H1 (cell line): ENCODE measurements at places on chromosomes 3 and 15. TPM values are rescaled to one million over a fixed set of nuclear protein-coding genes. Genes with fewer than 3 reads are reported as not detected.

GRCh38 chr3:193452338-193452737 lies 73.8 kb upstream of the ATP13A5 start:
- no peak for DNase-seq

DNA sequence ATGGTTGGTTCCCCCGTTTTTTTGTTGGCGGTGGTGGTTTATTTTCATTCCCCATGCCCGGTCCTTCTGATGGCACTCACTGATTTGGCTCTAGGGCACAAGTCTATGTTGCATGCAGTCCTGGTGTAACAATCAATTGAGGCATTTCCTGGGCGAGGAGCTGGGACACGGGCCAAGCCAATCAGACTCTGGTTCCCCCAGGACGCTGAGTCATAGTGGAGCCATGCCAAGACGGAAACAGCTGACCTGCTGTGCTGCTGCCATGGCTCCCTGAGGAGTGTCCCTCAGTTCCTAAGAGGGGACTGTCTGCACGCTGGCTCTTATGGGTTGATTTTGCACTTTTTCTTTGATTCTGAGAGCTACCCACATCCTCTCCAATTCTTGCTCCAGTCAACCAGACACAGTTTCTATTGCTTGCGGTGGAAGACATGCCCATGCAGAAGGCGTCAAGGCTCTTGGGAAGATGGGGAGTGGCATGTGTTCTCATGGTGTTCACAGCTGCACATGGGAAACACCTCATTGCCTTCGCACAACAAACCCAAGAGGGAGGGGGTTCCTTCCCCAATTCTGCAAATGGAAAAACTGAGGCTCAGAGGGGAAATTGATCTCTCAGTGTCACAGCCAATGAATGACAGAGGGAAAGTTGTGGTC lies 28.3 kb upstream of the ALDH1L1 start:
- DNase-seq: no peak

Gene A4GNT
- not detected in 2 replicates for total RNA-seq

- peak; percentile 90 for DNase-seq
Measured at GRCh38 chr3:155744626-155745324, at the start of gene PLCH1. Gene PLCH1, minus strand, starts transcription at chr3:155745071. Its CDS starts 40,847 bp downstream, at chr3:155704224.

- no peak for DNase-seq
Measured at GRCh38 chr3:53657651-53658050, 163.2 kb downstream of the CACNA1D start.

Gene GOLGA8S
- 0.11 and 0.17 TPM in 2 replicates for total RNA-seq

Gene TUSC7
- total RNA-seq: not detected in 2 replicates

Gene LRRC58
- total RNA-seq: 15.4 TPM in 2 replicates

DNA sequence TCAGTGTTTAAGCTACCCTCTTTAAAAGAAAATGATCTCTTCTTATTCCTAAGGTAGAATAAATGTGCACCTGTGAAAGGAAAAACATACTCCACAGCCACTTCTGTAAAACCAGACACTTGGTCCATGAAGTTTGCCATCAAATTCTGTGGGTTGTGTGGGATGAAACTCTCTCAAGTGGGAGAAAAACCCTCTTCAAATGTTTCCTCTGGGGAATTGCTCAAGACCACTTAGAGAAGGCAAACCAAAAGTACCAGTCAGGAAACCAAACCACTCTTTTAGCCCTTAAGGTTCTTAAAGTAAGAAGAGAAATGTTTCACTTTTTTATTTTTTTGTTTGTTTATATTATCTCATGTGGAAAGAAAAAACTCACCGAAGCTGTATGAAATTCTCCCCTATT lies 1.2 kb downstream of the COL8A1 start:
- no peak for DNase-seq

- no peak for DNase-seq
Measured at GRCh38 chr3:60140160-60140559, 1090.3 kb upstream of the CFAP20DC start.
